ENCODE measurements at places on chromosomes 3 and 15.
A peak's percentile ranks its signal among the peaks of the same experiment; 100 is the strongest.

GRCh38 chr15:63475707-63476106, 28.7 kb upstream of the USP3 start:
- no peak for DNase-seq

GRCh38 chr3:102233881-102234280, 200.9 kb upstream of the ZPLD1 start:
- DNase-seq: no peak

- no peak for DNase-seq
Observed at GRCh38 chr3:142029791-142030190, 119.6 kb downstream of the TFDP2 start.

DNA sequence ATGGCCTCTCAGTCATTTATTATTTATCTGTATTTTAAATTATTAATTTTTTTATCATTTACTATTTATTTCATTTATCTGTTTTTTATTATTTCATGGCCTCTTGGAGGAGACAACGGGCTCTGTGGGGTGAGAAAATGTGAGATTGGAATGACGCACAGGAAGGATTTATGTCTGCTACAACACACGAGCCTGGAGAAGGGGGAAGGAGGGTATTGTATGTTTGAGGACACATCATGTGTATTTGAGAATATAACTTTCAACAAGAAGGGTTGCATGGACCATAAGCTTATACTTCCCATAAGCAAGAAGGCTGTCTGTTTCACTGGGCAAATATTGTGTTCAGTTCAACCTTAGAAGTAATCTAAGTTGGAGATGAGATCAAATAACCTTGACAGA, 31.7 kb downstream of the LSM3 start:
- DNase-seq: no peak

DNA sequence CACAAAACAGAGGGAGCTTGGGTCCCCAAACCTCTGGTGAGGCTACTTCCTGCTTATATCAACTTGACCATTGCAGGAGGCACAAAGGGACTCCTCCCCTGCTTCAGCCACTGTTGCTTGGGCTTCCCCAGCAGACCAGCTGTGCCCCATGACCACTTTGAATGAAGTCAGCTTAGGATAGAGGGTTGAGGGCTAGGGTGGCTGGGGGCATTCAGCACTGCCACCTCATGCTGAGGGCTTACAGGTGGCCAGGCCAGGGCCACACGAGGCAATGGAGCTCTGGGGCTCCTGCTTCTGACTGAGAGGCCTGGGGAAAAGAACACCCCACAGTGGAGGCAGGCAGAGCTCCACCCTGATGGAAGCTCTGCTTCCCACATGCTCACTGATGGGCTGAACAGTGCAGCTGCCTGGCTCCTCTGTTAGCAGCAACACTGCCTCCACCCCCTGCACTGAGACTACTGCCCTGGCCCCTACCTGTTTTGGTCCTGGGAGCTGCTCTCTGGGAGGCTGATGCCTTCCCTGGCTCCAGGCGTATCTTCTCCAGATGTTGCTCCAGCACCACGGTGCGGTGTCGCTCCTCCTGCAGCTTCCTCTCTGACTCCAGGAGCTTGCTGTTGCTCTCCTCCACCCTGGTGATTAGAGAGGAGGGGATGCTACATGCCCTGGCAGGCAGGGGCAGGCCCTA, 10.2 kb upstream of the HHATL start:
- DNase-seq: no peak

GRCh38 chr3:156674911-156675829, 780 bp downstream of the TIPARP start:
- DNase-seq: peak; percentile 37
